SJSA1 (cell line): ENCODE measurements at places on chromosomes 11 and 22.

DNA sequence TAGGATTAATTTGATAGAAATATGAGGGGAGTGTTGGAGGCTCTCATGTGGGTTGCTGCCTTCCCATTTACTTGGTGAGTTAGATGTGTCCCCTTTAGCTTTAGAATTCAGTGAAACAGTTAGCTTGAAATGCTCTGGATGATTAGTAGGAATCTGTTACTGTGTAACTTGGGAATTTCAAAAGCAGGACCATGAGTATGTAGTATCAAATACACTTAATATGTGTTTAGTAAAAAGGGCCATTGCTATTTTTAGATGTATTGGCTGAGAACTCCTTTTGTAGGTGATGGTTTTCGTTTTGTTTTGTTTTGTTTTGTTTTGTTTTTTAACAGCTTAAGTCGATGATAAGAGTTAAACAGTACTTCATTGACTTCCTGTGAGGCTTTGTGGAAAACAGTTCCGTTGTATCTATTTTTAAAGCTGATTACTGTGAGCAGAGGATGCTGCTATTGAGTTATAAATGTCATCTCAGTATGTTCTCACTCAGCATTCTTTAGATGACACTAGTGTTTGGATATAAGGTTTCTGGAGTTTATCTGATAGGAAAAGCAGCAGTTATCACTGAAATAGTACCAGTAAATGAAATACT, 53.5 kb downstream of the MCAM start:
- no peak for DNase-seq

DNA sequence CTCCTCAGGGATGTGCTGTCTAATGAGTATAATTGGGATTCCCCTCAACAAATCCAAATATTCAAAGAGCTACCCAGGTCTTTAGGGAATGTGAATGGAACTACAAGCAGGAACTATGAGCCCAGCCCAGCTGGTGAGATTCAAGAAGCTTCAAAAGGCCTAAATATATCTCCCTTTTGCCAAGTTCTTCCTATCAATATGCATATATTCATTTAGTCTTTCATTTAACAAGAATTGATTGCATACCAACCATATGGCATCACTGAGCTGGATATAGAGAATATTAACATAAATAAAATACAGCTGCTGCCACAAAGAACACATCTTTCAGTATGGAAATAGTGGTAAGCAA, 58.9 kb upstream of the PRSS23 start:
- no peak for DNase-seq

DNA sequence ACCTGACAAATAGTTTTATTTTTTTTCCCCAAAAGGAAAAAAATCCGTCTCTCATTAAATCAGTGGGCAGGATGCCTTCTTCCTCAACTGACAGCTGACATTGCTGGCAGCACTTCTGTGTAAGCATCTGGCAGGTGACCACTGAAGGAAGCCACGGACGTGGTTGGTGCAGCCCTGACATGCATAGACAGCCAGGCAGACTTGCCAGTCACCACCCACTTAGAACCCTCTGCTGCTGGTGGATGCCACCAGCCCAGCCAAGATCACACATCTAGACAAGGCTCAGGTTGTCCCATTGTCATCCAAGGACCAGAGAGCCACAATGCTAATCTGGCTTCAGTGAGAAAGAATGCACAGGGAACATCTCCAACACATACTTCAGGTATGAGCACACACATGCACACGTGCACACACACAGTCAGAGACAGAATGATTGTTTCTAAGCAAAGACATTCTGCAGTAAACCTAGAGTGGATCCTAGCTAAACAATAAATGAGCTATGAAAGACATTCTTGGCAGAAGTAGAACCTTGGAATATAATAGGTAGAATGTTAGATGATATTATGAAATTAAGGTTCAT, 49.8 kb upstream of the BMAL1 start:
- no peak for DNase-seq

GRCh38 chr11:2681408-2682145, 18.2 kb downstream of the KCNQ1OT1 start:
- peak; percentile 33 for DNase-seq

- DNase-seq, result no peak
These were observed 789 bp upstream of the NCF4 start for GRCh38 chr22:36860017-36860416.

- no peak for DNase-seq
These were observed 1121.6 kb downstream of the BRD1 start for GRCh38 chr22:48705917-48706605.

- DNase-seq, result no peak
These were observed 327.0 kb upstream of the CCDC90B start for GRCh38 chr11:83612891-83613766.
